ENCODE measurements at places on chromosomes 5 and 9.

GRCh38 chr5:35136386-35136785 is 88.6 kb upstream of the AGXT2 start:
- DNase-seq = peak; percentile 55

- no peak for DNase-seq
Observed at GRCh38 chr5:110105692-110106091, 416.0 kb downstream of the MAN2A1 start.

DNA sequence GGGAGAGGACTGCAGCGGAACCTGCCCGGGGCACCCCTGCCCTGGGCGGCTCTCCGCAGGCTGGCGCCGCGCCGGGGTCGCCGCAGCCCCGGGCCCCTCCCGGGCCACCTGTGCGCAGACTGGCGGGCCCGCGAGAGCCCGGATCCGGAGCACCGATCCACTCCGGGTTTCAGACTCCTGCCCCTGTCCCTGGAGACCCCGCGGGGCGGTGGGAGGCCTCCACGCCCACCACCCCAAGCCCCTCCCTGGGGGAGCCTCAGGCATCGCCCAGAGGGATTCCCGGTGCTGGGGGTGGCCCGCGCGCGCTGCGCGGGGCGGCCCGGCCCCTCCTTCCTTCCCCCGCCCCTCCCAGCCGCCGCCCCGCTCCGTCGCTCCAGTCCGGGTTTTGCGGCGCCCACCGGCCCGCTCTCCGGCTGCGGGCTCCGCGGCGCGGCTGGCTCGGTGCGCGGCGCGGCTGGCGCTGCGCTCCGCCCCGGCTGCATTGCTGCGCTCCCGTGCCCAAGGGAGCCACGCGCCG is at the start of gene UNC5A:
Gene UNC5A, plus strand, starts transcription at position 479 of the 517 bp plus-strand sequence. CDS start 192 bp downstream, outside the sequence.
- DNase-seq = peak; percentile 54

DNA sequence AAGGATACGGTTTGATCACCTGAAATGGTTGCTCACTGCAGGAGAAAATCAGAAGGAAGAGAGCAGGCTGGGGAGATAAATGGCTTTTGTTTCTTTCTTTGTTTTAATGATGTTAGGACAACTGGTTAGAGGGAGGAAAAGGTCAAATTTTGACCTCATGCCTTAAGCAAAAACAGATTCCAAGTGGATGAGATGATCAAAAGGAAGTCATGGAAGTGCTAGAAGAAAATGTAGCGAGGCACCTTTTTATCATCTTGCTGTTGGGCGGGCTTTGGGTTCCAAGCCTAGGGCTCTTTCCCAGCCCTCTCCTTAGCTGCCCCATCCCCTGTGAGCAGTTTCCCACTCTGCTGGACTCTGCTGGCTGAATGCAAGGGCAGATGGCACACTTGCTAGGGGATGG is 127.9 kb downstream of the ADAMTS2 start:
- DNase-seq = no peak

GRCh38 chr5:171436804-171437285 is 17.4 kb downstream of the FGF18 start:
- no peak for DNase-seq

GRCh38 chr9:123399803-123400378 is 43.9 kb downstream of the CRB2 start:
- DNase-seq = no peak

- no peak for DNase-seq
Observed at GRCh38 chr5:171137768-171138525, 171.1 kb upstream of the TLX3 start.

- peak; percentile 2 for DNase-seq
Observed at GRCh38 chr5:84825606-84826005, 440.9 kb upstream of the EDIL3 start.

DNA sequence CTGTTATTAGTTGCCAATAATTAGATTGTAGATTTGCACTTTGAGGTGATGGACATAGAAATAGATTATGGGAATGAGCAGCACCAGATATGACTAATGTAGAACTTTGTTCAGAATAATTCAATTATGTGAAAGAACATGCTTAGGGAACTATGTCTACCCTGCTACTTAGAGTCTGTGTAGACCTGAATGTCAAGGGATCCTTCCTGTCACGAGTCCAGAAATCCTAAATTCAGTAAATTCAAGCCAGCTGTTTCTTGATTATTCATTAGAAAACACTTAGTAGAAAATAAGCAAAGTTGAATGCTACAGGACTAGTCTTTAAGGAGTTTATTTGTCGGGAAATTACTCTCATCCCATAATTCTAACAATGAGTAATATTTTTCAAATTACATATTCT is 887.3 kb upstream of the SEMA6A start:
- DNase-seq = no peak

DNA sequence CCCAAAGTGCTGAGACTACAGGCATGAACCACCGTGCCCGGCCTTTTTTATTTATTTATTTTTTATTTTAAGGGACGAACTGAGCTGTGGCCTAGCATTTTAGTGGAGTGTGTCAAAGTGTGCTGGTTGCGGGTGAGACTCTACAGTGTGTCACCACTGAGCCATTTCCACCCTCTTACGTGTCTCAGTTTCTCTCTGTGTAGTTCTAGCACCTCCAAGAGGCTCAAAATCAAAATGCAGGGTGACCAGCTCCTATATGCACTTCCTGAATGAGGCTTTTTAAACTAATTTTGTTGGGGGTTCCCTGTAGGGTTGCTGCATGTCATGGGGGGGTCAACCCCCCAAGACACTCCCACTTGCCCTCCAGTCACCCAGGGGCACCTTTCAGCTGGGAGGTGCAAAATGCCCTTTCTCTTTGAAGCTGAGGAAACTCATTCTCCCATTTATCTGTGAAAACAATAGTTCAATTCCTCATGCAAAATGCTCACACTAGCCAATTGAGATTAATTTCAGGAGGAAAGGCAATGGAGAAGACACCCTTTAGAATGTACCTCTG is 69.3 kb downstream of the COL15A1 start:
- DNase-seq = no peak

- no peak for DNase-seq
Observed at GRCh38 chr5:66207800-66208561, 63.9 kb downstream of the SREK1 start.

GRCh38 chr9:70192707-70193106 is 66.1 kb upstream of the SMC5 start:
- no peak for DNase-seq

DNA sequence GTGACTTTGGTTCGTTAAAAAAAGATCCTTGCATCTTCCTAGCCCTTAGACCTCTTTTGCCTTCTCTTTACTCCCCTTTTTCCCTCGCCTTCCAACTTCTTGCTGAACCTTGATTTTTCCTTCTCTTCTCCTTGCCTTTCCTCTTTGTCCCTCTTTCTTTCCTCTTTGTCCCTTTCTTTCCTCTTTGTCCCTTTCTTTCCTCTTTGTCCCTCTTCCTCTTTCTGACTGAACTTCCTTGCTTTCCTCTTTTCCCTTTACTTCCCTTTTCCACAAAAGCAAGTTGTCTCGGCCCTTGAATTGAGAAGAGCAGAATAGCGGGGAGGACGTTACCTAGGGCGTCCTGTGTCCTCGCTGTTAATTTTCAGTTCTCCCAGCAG is 1.4 kb upstream of the MLLT3 start:
- DNase-seq = no peak

DNA sequence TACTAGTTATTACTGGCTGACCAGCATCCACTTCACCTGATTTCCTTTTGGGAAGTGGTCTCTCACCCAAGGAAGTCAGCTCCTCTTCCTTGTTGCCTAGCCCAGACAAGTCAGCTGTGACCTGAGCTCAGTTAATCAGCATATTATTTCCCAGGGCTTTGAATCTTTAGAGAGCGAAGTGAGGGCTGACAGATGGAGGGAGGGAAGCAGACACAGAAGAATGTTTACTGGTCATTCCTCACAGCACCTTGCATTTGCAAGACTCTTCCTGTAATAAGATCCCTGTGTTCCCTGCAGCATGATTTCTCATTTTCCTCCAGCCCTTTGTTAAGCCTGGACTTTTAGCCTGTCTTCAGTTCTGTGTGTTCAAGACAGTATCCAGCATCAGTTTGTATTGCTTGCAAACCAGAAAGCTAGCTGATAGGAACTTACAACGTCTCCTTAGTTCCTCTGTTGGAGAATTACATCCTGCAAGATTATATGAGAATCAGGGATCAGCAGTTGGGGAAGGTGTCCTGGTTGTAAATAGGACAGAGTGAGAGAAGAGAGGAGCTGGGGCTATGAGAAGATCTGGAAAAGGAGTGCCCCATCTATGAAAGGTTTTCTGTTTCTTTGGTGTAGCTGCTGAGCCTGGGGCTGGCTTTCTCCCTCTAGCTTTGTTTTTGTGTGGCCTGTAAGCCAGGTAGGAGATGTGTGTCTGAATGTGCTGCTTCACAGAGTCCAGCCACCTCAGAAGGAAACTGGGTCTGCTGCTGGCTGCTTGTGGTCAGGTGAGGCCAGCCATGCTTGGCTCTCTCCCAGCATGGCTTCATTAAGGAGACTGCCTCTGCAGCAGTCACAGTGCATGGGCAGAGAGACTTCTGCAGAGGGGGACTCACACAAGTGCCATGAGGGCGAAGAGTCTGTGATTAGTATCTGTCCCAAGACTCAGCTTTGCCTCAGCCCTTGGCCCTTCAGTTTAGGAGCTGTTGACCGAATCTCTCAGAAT is 50.3 kb downstream of the MAN2A1 start:
- DNase-seq = no peak

DNA sequence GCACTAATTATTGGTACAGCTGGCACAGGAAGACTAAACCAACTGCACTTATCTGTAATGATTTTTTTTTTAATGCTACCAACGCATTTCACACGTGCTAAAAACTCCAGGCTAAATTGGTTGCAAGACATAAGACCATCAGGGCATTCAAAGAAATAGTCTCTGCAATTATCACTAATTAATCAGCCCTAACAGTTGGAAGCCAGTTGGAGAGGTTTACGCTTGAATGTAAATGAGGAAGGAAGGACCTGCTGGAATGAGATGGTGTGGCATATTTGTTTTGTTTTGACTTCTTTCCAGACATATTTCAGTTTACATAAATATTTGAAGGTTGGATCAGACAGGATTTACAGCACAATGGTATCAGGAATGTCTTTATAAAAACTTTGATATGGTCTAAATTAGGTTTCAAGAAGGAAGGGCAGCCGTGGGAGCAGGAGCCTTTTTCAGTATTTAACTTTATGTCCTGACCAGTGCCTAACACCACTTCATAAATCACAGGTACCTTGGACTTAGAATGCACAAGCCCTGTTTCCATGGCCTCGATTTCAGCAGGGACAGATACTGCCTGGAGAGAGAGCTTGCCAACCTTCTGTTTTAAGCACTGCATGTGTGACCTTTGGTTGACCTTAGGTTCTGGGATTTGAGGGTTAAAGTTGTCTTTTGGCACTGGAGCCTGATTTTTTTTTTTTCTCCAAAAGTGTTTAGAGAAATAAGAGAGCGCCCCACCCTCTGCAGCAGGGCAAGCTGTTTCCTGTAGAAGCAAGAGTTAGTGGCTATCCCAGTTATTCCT is 199.8 kb upstream of the MAP3K1 start:
- DNase-seq = no peak

DNA sequence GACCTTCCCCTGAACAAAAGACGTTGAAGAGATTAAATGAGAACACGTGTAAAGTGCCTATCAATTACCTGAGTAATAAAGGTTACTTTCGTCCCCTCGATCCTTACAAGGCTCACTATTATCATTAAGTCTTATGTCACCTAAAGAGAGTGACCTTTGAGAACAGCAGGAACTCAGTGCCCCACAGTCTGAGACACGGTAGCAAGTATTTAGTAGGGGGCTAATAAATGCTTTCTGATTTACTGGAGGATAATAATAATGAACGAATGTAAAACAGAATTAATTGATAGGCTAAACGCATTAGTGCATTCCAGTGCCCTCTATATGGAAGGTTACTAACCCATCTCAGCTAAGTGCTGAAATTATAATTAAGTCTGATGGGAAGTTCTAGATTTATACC is 199.9 kb downstream of the FBXL17 start:
- no peak for DNase-seq

DNA sequence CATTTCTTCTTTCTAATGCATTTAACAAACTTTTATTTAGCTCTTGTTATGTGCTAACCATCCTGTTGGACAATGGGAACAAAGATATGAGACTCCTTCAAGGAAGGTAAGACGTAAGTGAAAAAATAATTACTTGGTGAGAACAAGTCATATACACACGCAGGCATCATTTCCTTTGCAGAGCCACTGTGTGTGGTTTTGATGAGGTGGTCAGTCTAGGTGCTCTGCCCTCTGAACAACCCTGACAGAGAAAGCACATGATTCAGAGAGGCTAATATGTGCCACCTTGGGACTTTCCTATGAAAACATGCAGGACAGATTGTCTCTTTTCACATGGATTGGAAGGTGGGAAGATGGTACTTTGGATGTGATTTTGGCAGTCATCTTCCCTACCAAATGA is 1162.5 kb upstream of the DMAC1 start:
- no peak for DNase-seq

DNA sequence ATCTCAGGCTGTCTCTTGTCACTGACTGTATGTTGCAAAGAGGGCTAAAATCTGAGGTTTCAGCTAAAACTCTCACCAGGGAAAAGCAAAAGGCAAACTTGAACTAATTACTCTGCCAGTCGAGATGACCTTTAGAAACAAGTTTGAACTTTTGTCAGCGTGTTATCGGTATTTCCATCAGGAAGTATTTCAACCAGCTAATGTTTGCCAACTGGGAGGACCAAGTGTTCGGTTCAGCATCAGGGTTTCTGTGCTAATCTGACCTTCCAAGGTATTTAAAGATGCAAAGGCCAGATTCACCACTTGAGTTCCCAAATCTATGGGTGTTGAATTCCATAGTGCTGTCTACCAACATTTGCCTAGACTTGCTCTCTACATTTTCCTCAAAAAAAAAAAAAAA is 230.5 kb downstream of the SLIT3 start:
- no peak for DNase-seq

- no peak for DNase-seq
Observed at GRCh38 chr9:14119694-14120514, 194.0 kb downstream of the NFIB start.

- no peak for DNase-seq
Observed at GRCh38 chr5:39132128-39132447, 57.9 kb upstream of the RICTOR start.

- no peak for DNase-seq
Observed at GRCh38 chr9:89929673-89930480, 325.1 kb downstream of the GADD45G start.

DNA sequence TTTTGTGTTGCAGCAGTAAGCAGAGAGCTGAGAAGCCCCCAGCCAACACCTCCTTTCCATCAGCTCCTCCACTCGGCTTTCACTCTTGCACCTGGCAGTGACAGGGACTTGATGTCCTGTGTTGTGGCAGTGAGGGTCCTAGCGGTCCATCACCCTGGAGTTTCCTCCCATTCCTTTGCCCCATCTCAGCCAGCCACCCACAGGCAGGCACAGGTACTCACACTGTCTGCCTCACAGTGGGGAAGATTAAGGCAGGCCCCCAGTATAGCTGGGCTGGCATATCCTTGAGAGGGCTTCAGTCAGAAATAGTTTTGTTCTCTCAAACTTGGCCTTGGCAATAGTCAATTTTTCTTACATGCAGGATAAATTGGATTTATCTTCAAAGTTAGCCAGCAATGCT is 362.7 kb downstream of the GADD45G start:
- no peak for DNase-seq

DNA sequence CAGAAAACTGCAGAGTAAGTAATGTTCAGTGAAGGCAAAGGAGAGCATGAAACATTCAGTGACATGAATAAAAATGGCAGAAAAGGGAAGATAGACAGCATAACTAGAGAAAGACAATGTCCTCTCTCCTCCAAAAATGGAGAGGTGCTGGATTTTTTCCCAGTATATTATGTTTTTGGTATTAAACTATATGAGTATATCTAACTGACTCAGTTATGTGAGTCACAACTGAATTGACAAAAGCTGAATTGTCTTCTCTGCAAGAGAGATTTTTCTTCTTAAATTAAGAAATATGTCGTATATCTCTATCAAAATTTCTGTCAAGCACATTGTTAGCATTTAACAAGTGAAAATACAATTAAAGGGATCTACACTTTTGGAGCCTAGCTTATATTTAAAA is 375.1 kb downstream of the CHSY3 start:
- no peak for DNase-seq
